ENCODE measurements at places on chromosomes 2 and 18. TPM values are rescaled to one million over a fixed set of nuclear protein-coding genes. Genes with fewer than 3 reads are reported as not detected.

Gene ACAA2
- total RNA-seq, result 50.6 TPM

Gene GALR1
- not detected for total RNA-seq

GRCh38 chr2:176081837-176082524, 1.8 kb downstream of the EVX2 start:
- peaks cover 47% of the 10 kb centered on the region for H3K27me3 ChIP-seq
- DNase-seq, result peak; percentile 41

DNA sequence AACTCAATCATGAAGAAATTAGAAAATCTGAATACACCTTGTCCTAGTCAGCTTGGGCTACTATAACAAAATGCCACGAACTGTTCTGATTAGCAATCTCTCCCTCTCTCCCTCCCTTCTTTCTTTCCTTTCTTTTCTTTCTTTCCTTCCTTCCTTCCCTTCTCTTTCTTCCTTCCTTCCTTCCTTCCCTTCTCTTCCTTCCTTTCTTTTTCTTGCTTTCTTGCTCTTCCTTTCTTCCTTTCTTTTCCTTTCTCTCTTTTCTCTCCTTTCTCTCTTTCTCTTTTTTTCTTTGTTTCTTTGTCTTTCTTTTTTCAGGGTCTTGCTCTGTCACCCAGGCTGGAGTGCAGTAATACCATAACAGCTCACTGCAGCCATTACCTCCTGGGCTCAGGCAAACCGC, 23.6 kb upstream of the EMILIN2 start:
- H3K36me3 ChIP-seq, result no peaks in the 10 kb centered on the region
- peaks cover 5% of the 10 kb centered on the region for H3K27me3 ChIP-seq
- H3K4me3 ChIP-seq, result no peak overlapping the region
- no peak overlapping the region for H3K27ac ChIP-seq
- peaks cover 2% of the 10 kb centered on the region for H3K4me1 ChIP-seq

DNA sequence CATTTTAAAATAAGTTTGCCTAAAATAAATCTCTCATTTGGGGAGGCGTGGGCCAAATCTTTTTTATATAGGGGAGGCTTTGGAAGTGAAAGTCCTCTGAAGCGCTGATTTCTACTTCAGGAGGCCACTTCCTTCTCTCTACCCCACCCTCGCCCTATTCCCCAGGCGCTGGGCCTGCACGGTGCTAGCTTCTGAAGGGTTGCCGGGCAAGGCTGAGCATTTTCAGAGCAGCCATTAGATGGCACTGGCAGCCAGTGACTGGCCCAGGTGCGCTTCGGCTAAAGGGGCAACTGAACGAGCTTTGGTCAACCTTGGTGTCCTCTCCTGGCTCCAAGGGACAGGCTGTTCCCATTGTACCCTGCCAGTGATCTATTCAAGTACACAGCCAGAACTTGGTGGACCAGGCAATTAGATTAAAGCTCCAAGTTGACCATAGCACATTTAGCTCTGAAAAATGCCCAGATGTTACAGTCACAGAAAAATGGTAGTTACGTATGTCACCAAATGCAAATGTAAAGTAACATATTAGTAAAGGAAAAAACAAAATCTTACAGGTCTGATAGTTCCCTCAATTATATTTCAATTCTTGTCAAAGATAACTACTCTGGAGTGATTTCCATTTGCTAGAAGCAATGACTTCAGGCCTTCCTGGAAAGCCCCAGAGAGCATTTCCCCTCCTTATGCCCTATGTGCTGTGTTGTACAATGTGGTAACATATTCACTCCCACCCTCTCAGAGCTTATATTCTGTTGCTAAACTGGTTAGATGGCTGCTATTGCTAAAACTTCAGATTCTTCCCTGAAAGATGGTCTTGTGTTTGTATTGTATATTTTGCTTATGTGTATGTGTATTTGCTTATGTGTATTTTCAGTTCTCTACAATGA, 2.1 kb downstream of the POMC start:
- no peaks in the 10 kb centered on the region for H3K4me1 ChIP-seq
- no peaks in the 10 kb centered on the region for H3K36me3 ChIP-seq
- peak; percentile 32 for DNase-seq
- no peak overlapping the region for H3K4me3 ChIP-seq
- H3K27me3 ChIP-seq, result peaks cover 15% of the 10 kb centered on the region
- H3K27ac ChIP-seq, result no peak overlapping the region

DNA sequence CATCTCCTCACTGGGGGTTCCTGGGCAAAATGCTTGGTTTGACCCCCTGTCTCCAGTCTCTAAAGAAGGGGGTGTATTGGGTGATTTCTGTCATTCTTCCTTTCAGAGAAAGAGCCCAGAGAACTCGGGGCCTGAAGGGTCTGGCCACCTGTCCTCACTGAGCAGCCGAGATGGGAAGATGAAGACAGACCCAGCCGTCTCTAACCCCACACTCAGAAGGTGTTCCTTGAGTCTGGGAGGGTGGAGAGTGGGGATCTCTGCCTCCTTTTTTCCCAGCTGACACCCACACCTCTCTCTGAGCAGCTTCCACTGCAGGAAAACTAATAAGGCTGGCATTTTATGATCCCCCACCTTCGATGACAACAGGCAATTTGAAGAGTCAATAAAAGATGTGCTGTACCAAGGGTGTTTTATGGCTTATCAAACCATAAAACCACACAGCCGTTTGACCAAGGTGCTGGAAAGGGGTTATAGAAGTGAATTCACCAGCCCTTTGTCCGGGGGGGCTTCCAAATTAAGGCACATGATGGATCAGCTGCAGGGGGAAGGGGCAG, 213.8 kb downstream of the SMAD2 start:
- H3K4me1 ChIP-seq, result peaks cover 16% of the 10 kb centered on the region
- peaks cover 7% of the 10 kb centered on the region for H3K27me3 ChIP-seq
- H3K36me3 ChIP-seq, result peaks cover 8% of the 10 kb centered on the region
- DNase-seq, result no peak
- no peak overlapping the region for H3K27ac ChIP-seq

- H3K4me1 ChIP-seq, result peaks cover 35% of the 10 kb centered on the region
- no peak for DNase-seq
- no peak overlapping the region for H3K4me3 ChIP-seq
- H3K27me3 ChIP-seq, result peaks cover 1% of the 10 kb centered on the region
- no peaks in the 10 kb centered on the region for H3K36me3 ChIP-seq
These were observed 147.1 kb downstream of the SH3BP4 start for GRCh38 chr2:235098736-235099494.

DNA sequence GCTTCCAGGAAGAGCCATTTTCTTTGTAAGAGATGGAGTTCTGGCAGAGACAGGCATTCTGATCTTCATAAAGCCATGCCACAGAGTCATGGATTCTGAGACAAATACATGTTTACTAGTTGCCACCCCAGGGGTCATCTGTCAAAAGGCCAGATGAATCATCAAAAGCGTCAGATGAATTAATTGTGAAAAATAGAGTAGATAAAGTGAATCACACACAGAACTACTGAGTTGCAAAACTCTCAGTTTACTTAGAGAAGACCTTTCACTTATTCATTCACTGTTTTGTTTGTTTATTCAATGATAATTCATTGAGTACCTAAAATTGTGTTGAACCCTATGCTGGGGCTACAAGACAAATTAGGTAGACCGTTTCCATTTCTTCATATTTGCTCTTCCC, 157.7 kb upstream of the SERPINE2 start:
- H3K27ac ChIP-seq, result no peak overlapping the region
- no peaks in the 10 kb centered on the region for H3K4me1 ChIP-seq
- no peak overlapping the region for H3K4me3 ChIP-seq
